ENCODE measurements at places on chromosomes 1 and 21.

GRCh38 chr1:244212219-244212618 is 161.1 kb downstream of the ZBTB18 start:
- no peak for DNase-seq

GRCh38 chr1:6109688-6110087 is 64.0 kb downstream of the KCNAB2 start:
- no peak for DNase-seq

DNA sequence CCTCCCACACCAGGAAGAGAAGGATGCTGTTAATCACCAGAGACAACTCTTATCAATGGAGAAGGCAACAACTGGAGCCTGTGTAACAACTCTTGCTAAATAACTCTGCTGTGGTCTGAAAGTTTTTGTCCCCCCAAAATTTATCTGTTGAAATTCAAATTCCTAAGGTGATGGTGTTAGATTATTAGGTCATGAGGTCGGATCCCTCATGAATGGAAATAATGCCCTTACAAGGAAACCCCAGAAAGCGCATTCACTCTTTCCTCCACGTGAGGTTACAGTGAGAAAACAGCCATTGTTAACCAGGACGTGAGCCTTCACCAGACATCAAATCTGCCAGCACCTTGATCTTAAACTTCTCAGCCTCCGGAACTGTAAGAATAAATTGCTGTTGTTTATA is 141.9 kb upstream of the CXADR start:
- DNase-seq: no peak

GRCh38 chr1:174221681-174222080 is 62.4 kb downstream of the RABGAP1L start:
- DNase-seq: no peak

DNA sequence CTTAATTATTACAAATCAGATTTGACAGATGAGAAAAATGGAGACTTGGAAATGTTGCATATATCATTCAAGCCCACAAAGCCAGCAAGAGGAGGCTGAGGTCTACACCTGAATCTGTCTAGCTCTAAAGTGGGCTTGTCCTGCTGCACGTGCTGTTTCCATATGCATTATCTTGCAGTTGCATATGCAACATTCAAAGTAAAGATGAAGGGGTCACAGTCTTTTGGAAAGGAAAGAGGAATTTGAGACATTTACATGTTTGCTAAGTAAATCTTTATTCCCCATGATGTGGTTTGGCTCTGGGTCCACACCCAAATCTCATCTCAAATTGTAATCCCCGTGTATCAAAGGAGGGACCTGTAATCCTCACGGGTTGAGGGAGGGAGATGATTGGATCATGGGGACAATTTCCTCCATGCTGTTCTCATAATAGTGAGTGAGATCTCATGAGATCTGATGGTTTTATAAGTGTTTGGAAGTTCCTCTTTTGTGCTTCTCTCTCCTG is 98.3 kb downstream of the BACH1 start:
- no peak for DNase-seq

DNA sequence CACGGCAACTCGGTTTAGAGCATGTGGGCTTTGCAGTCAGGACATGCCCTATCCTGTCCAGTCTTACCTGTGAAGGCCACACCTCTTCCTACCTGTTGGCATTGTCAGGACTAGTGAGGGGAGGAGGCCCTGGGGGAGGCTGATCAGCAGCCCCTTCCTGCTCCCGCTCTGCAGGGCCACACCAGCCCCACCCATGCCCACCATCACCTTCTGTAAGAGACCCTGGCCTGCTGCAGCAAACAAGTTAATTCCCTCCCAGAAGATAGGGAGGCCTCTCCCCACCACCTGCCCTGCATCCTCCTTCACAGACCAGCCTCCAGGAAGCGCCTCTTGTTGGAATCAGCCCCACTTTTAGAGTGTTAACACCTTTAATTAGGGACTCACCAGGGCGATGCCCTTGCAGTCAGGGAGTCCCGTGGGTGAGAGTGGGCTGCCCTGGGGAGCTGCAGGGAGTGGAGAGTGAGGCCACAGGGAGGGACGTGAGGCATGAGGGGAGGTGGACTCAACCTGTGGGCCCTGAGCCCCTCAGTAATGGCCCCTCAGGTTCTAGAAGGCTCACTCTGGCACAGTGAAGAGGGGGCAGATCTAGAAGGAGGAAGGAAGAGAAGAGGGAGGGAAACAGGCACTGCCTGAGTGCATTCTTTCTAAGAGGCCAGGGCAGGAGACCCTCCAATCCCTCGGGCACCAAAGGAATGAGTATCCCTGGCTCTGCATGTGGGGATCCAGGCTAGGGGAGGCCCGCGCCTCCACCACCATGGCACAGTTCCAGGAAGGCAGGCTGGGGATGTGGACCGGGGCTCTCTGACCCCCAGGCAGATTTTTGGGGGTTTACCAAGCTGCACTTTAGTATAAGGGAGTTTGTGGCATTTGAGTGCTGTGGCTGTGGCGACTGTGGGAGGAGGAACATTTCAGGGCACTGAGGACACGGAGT is 8.2 kb downstream of the UMODL1 start:
- no peak for DNase-seq

DNA sequence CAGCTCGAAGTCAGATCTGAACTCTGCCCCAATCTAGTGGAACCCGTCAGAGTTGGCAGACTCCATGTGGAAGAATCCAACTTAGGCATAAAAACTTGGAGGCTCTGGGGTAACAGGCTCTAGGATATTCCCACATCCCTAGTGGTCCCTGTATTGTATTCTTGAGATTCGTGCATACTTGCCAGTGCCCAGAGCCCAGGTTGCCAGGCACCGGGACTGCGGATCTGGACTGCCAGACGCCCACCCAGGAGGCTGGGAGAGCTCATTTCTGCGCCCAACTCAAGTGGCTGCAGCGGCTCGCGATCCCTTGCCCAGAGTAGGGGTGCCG is 1.1 kb downstream of the GRIK1 start:
- no peak for DNase-seq

DNA sequence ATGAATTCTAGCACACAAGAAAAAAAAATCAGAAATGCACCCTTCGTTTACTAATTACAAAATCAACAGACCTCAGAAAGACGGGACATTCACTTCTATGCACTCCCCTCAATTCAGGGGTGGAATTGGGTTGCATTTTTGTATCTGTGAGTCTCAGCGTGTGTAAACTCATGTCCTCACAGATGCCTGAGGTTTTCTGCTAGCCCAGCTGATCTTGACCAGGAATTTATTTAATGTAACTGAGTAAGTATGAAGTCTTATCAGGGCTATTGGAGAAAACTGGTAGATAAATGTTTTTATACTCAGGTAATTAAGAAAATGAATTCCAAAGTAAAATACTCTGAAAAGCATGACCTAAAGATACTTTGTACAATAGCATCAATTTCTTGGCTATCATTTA is 167.7 kb downstream of the RUNX1 start:
- DNase-seq: peak; percentile 72

GRCh38 chr1:207076181-207076955 is 12.3 kb upstream of the C4BPB start:
- peak; percentile 16 for DNase-seq

- DNase-seq: peak; percentile 20
These were observed 27.5 kb downstream of the SLC2A1 start for GRCh38 chr1:42931108-42931539.

- DNase-seq: peak; percentile 22
These were observed 2.5 kb upstream of the POGK start for GRCh38 chr1:166836733-166837132.

DNA sequence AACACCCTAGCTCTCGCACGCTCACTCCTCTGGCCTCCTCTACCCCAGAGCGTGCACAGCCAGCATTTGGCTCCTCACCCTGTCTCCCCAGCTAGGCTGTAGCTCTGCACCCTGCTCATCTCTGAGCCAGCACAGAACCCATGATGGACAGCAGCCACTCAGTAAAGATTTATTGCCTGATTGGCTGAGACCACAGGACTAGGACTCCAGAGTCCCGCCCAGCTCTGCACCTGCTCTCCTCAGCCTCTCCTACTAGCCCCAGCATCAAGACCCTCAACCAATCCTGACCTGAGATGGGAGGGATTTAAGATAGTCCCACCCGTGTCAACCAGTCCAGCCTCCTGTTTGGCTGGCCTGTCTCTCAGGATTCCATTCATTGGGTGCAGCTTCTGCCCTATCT is 9.3 kb downstream of the C1QB start:
- peak; percentile 20 for DNase-seq

DNA sequence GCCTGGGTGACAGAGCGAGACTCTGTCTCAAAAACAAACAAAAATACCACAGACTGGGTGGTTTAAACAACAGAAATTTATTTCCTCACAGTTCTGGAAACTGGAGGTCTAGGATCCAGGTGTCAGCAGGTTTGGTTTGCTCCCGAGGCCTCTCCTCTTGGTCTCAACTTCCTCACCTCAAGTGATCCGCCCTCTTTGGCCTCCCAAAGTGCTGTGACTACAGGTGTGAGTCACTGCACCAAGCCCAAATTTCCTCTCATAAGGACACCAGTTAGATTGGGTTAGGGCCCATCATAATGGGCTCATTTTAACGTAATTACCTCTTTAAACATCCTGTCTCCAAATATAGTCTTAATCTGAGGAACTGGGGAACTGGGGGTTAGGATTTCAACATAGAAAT is 35.5 kb downstream of the MFSD2A start:
- DNase-seq: no peak

GRCh38 chr1:12405325-12406210 is 175.7 kb downstream of the VPS13D start:
- DNase-seq: no peak

- no peak for DNase-seq
These were observed 51.2 kb upstream of the EDN2 start for GRCh38 chr1:41535716-41536115.

- no peak for DNase-seq
These were observed 45.1 kb upstream of the TRIM67 start for GRCh38 chr1:231116738-231117137.

GRCh38 chr1:229953736-229954326 is 113.2 kb upstream of the GALNT2 start:
- no peak for DNase-seq

GRCh38 chr1:88371436-88372023 is 312.5 kb upstream of the PKN2 start:
- DNase-seq: no peak

- no peak for DNase-seq
These were observed 9.8 kb downstream of the PAX7 start for GRCh38 chr1:18640228-18641004.

GRCh38 chr1:175842550-175842949 is 99.2 kb upstream of the TNR start:
- DNase-seq: no peak

DNA sequence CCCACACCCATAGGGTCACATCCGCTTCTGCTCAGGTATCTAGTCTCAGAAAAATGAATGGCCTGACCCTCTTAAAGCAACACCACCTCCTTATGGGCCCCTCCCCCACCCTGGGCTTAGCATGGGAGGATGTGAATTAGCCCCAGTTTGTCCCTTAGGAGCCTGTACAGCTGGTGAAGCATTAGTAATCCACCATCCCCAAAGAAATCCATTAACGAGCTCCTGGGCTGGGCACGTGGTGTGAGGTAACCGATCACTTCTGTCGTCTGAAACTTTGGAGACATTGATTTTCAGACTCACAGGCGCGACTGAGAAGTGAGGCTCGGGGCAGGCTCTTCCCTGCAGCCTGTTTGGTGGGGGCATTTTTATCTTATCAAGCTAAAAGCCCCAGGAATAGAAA is 10.5 kb downstream of the RASSF5 start:
- DNase-seq: no peak

DNA sequence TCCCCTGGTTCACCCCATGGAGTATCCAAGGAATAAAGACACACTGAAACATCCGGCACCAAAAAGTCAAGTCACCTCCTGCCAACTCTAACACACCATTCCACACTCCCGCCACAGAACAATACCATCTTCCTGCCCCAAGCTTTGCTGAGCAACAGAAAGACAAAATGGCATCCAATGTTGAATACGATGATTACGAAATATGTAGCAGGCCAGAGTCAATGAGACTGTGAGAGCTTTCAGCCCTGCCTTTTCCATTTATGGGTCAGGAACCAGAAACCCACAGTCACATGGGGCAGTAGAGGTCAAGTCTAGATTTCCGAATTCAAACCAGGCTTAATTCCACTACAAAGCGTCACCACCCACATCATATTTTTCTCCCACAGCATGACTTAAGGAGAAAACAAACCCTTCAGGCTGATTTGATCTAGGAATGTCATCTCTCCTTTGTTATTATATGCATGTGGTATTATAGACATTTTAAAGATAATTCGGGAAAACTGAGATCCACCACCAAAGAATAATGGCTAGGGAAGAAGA is 249.8 kb downstream of the SETD4 start:
- no peak for DNase-seq

- DNase-seq: no peak
These were observed 494 bp downstream of the NT5C1A start for GRCh38 chr1:39671433-39671792.

DNA sequence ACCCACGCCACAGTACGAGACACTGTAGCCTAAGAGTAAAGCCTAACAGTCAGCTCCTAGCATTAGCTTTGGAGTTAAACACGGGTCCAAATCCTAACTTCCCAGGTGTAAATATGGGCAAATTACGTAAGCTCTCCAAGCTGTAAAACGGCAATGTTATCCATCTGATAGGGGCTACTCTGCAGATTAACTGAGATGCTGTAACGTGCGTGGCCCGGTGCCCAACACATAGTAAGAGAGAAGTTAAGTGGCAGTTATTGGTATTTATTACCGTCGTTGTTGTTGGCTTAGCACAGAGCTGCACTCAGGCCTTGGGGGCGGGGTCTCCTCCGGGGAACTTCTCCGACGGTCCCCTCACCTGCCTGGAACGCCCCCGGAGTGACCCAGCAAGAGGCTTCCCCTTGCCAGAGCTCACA is 457 bp downstream of the TRAPPC3 start:
- no peak for DNase-seq

DNA sequence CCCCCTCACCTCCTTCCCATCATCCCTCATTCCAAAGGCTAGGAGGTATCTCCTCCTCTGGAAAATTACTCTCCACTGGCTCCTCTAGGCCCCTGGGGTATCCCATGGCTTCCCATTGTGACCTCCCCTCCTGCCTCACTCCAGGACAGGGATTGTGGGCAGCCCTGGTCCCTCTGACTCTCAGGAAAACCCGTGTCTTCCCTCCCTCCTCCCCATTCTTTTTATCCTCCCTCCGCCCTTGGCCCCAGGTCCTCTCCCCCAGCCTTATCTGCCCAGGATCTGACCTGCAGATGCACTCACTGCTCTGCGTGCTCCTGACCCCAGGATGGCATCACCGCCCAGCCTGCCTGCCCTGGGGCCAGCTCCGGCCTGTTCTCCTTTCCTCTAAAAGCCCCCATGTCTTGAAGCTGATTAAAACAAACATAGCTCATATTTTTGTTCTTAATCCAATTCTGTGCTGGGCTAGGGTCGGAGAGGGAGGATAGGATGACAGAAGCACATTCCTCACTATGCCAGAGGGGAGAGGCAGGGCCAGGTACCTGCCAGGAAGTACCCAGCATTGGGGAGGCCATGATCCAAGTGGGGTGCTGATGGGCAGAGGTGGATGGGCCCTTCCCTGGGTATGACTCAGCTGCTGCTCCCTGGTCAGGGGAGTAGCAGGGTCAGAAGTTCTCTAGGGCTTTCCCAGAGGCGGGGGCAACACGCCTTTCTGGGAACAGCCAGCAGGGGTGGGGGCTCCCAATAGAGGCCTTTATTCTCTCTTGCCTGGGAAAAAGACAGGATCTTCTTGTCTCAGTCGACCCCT is 13.8 kb upstream of the UBL4B start:
- no peak for DNase-seq
